Prostate gland (tissue), 2 donors: ENCODE measurements at places on chromosomes 13 and 19. TPM values are rescaled to one million over a fixed set of nuclear protein-coding genes. Genes with fewer than 3 reads are reported as not detected.

The SLC15A1 gene
- 0.34 TPM for total RNA-seq

DNA sequence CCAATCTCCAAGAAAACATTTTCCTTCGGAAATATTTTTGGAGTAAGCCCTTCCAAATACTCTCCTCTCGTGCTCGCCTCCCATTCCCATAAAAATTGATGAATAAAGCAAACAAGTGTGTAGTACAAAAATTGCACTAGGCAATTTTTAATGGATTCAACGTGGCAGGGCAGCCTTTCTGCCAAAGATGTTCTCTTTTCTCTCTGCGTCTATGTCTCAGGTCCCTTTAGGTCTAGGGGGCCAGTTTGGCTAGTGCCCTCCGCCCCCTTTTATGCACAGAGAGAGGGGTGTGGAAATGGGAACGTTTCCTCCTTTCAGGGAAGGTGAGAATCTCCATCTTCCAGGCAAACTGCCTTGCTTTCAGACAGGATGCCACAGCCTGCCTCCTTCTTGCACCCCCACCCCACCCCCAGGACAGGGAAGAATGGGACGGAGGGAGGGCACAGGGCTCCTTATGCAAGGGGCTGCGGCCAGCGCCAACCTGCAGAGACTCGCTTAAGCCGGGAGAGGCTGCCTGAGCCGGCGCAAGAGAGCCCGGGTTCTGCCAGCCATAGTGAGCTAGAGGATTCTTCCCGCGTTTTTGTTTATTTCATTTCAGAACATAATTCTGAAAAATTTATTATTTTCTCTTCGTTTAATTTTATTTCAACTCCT is 2.7 kb upstream of the ZIC2 start:
- DNase-seq, result no peak

The TGFBR3L gene
- total RNA-seq, result 3.2 TPM

GRCh38 chr19:15732388-15732787 is 4.6 kb downstream of the OR10H2 start:
- no peak for DNase-seq

The DDX49 gene
- total RNA-seq, result 91.2 TPM

- no peak for DNase-seq
Observed at GRCh38 chr13:65830411-65831205, 1399.5 kb downstream of the PCDH9 start.

The PLIN4 gene
- total RNA-seq, result 8.2 TPM

GRCh38 chr13:76882431-76882830 is 3.8 kb downstream of the KCTD12 start:
- no peak for DNase-seq

- DNase-seq, result no peak
Observed at GRCh38 chr19:33133438-33134031, 1.6 kb downstream of the WDR88 start.

The GJB6 gene
- total RNA-seq, result 0.28 TPM

- no peak for DNase-seq
Observed at GRCh38 chr13:78630511-78630910, 27.2 kb upstream of the POU4F1 start.

The CEACAM16 gene
- not detected for total RNA-seq

DNA sequence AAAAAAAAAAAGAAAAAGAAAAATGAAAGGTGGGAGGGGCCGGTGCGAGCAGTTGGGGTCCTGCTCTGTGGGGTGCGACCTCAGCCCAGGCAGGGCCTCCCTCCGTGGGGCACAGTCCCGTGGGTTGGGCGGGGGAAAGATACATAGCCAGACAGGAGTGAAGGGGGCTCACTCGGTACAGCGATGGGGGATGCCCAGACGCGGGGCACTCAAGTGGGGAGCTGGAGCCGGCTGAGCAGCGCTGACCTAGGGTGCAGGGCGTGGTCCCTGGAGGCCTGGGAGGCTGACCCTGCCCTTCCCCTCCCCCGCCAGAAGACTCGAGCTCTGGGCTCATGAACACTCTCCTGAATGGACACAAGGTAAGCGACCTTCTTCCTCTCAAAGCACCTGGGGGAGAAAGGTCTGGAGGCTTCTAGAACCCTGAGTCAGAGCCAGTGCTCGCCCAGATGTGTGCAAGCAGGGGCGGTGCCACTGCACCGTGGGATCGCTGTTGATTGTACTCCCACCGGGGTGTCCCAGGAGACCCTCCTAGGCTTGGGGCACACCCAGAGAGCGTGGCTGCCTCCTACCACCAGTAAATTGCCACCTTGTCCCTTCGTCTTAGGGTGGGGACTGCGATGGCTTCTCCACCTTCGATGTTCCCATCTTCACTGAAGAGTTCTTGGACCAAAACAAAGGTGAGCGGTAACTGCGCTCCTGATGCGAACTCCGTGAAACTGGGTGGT is 3.4 kb downstream of the HMG20B start:
- DNase-seq, result no peak

DNA sequence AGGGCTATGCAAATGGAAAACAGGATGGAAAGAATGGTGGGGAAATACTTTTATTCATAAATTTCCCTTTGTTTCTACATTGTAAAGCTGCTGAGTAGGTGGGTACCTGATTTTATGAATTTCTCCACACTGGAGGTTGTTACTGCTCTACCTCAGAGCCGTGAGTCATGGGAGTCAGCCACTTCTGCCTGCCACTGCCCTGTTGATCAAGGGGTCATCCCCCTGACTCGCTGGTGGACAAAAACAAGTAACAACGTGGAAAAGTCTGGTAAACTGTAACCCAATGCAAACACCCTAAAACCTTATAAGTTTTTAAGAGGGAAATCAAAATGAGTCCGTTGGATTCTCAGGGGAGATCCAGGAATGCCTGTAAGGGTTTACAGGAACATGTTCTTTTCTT is 329.5 kb downstream of the ATP8A2 start:
- DNase-seq, result no peak

- no peak for DNase-seq
Observed at GRCh38 chr13:31042049-31042448, 109.6 kb downstream of the TEX26 start.

The KIRREL2 gene
- not detected for total RNA-seq

DNA sequence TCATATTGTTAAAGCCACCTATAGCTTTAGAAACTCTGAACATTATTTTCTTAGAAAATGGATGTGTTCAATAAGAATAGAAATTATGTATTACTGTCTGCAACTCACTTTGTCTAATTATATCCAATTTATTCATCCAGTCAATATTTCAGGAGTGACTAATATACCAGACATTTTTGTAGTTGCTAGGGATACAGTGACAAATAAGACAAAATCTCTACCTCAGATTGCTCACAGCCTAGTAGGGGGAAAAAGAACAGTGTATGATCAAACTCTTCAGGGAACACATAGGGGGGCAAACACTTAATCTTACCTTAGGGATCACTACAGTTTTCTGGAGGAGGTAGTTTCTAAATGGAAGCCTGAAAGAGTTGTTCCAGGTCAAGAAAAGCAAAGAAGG is 8.6 kb downstream of the BRCA2 start:
- DNase-seq, result no peak

The GPC6 gene
- total RNA-seq, result 3.4 TPM

- peak; percentile 55 for DNase-seq
Observed at GRCh38 chr13:36919171-36919832, 736 bp downstream of the SMAD9 start.

The CRLF1 gene
- 2.6 TPM for total RNA-seq

- DNase-seq, result peak; percentile 50
Observed at GRCh38 chr19:12946092-12946721, 545 bp downstream of the RAD23A start.

The TEX26 gene
- not detected for total RNA-seq

- no peak for DNase-seq
Observed at GRCh38 chr13:43544011-43544410, 242.8 kb downstream of the ENOX1 start.

The SYT5 gene
- 4.3 TPM for total RNA-seq

- DNase-seq, result no peak
Observed at GRCh38 chr19:50833117-50833801, at the start of gene KLK15. Gene KLK15, minus strand, starts transcription at chr19:50833574. Its CDS starts 2,082 bp downstream, at chr19:50831492.

- no peak for DNase-seq
Observed at GRCh38 chr19:48629599-48630295, 7.4 kb downstream of the DBP start.

DNA sequence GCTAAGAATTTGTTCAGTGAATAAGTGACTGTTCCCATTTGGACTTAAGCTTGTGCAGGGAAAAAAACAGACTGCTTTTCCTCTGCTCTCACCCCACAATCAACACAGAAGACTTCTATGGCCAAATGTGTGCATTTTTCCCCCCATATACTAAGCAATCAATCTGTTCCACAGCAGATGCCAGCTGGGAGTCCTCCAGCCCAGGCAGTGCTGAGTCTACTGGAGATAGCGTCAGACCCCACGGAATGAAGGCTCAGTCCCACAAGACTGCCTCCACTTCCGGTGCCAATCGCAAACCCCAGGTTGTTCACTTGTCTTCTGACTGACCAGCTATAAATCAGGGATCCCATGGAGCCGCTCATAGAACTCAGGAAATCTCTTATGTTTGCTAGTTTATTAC is 69.5 kb upstream of the ANKRD10 start:
- no peak for DNase-seq

DNA sequence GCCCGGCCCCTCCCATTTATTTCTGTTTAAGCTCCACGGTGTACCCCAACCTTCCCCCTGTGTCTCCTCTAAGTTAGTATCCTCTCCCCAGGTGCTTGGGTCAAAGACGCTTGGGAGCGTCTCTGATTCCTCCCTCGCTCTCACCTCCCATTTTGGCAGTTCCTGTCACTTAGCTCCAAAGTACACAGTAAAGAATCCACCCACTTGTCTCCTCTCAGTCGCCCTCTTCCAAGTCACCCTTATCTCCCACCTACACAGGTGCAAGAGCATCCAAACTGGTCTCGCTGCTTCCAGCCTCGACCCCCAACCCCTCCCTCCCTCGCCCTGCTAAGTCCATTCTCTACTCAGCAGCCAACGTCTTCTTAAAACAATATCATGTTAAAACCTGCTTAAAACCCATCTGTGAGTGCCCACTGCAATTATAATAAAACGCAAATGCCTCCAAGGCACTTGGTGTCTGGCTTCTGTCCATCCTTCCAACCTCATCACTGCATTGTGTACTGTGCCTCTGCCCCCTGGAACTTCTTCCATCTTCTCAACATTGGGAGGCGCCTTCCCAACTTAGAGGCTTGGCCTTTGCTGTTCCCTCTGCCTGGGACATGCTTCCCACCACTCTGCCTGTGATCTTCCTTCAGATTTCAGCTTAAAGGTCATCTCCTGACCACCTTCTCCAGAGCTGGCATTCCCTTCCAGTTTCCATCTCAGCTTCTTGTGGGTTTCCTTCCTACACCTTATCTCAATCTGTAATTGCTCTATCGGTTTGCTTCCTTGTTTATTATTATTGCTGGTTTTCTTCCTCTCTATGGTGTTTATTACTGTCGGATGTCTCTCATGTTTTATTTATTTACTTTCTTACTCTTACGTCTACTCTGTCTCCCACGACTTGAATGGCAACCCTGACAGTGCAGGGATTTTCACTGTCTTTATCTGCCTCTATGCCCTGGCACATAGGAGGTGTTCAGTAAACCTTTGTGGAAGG is 9.5 kb upstream of the KLK14 start:
- no peak for DNase-seq

DNA sequence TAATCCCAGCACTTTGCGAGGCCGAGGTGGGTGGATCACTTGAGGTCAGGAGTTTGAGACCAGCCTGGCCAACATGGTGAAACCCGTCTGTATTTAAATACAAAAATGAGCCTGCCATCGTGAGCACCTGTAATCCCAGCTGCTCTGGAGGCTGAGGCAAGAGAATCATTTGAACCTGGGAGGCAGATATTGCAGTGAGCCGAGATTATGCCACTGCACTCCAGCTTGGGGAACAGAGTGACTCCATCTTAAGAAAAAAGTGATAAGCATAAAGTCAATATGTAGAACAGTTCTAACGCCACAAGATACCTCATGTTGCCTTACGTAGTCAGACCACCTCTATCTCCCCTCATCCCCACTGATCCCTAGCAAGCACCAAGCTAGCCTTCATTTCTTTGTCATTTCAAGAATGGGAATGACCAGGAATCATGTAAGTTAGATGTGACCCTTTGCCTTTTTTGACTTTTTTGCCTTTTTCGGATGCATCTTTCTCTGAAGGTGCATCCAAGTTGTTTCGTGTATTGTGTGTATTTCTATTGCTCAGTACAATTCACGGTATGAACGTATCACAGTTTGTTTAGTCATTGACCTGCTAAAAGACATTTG is 6.4 kb downstream of the RPL21 start:
- no peak for DNase-seq

DNA sequence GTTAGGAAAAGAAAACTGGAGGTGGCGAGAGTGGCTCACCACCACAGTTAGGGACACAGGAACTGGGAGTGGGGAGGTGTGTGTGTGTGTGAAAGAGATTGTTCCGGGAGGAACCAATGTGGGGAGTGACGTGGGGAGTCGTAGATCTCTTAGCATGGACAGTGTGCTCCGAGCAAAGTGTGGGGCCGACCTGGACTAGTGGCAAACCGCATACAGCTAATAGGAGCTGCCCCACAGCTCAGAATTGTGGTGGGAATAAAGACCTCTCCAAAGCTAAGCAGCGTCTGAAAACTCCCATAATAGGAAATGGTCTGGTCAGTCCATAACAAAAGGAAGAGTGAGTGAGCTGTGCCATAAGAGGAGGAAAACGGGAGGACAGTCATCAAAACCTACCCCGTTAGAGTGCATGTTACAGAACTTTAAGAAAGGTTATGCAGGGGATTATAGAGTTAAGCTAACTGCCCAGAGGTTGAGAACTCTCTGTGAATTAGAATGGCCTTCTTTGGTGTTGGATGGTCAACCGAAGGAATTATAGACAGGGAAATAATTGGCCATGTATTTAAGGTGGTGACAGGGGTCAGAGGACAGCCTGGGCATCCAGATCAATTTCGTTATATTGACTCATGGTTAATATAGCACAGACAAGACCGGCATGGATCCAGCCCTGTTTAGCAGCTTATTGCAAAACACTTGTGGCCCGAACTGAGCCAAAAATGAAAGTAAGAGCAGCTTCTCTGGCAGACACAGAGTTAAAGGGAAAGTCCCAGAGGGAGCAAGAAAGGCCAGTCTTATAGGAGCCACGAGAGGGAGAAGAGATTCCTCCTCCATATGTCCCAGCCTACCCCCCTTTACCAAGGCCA is 8.9 kb upstream of the SLC15A1 start:
- no peak for DNase-seq

- DNase-seq, result peak; percentile 94
Observed at GRCh38 chr19:3573858-3574637, 1.3 kb downstream of the HMG20B start.

GRCh38 chr19:51783372-51783771 is 11.6 kb upstream of the FPR3 start:
- no peak for DNase-seq

DNA sequence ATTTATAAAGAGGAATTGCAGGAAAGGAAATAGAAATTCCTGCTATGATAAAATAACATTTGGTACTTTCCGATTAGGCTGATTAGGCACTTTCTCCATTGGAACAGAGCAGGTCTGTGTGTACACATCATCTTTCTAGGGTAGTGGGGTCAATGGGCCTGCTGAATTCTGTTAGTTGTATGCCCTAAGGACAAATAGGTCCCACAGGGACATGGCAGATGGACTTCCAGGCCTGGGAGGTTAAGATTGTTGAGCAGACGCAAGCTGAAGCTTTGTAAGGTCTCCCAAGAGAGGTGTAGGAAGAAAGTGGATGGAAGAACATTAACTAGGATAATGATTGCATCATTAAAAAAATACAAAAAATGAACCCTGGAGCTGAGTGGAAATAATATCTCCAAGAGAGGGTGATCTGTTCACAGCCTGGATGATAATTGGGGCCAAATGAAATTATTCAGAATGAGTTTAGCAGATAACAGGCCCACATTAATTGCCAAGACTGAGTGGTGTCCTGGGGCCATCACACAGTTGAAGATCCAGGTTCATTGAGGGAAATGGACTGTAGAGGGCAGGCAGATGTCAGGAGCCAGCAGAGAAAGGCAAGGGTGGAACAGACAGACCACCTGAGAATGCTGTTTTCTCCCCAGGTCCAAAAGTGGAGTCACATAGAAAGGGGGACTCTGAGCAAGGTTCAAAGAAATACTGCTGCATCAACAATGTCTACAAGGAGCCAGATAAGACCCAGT is 215.1 kb downstream of the DNAJC15 start:
- DNase-seq, result no peak
